ENCODE measurements at places on chromosomes 7 and 10.

GRCh38 chr7:31070991-31071644, 19.0 kb downstream of the ADCYAP1R1 start:
- no peak overlapping the region for H3K4me3 ChIP-seq
- no peaks in the 10 kb centered on the region for H3K4me1 ChIP-seq
- no peaks in the 10 kb centered on the region for H3K36me3 ChIP-seq
- no peak overlapping the region for H3K27ac ChIP-seq
- no peak for DNase-seq

- H3K27me3 ChIP-seq, result no peaks in the 10 kb centered on the region
- H3K36me3 ChIP-seq, result peaks cover 15% of the 10 kb centered on the region
- DNase-seq, result peak; percentile 73
- H3K27ac ChIP-seq, result no peak overlapping the region
- H3K4me3 ChIP-seq, result no peak overlapping the region
These were observed 71.3 kb upstream of the TNRC18 start for GRCh38 chr7:5494683-5495561.

DNA sequence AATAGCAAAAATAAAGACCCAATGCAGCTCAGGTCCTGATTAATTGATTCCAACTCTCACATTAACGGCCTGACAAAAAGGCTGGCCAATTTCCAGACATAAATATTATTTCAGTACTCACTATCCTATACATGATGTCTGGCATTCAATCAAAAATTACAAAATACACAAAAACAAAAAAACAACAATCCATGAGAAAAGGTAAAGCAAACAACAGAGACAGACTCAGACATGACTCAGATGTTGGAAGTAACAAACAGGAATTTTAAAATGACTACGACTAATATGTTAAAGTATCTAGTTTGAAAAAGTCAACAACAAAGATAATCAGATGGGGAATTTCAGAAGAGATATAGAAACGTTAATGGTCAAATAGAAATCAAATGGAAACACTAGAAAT, 152.8 kb downstream of the AMPH start:
- H3K4me1 ChIP-seq, result no peaks in the 10 kb centered on the region
- H3K36me3 ChIP-seq, result no peaks in the 10 kb centered on the region
- H3K4me3 ChIP-seq, result no peak overlapping the region
- no peak overlapping the region for H3K27ac ChIP-seq
- no peak for DNase-seq

DNA sequence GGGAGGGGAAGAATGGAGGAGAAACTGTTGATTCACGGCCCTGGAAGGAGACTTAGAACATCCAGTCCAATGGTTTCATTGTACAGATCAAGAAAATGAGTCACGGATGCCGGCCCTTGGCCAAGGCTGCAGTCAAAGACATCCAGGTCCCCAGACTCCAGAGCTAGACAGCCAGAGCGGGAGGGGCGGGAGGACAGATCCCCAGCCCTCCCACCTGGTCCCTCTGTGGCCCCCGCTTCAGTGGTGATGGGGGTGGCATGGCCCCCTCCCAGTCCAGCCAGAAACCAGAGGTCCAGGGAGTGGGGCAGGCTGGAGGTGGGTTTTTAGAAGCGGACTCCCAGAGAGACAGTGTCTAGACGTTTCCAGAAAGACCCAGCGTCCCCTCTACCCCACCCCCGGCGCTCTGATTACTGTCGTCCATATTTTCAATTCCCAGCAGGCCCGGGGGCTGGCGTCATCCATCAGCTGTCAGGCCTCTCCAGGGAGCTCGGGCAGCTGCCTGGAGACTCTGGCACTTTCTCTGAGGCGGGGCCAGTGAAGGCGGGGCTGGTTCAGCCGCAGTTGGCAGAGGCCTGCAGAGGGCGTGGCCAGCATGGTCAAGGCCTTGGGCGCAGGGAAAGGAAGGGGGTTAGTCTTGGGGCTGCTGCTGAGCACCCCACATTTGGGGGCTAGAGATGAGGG, 8.0 kb upstream of the HSPB1 start:
- peaks cover 20% of the 10 kb centered on the region for H3K4me1 ChIP-seq
- no peaks in the 10 kb centered on the region for H3K36me3 ChIP-seq
- H3K27me3 ChIP-seq, result peaks cover 7% of the 10 kb centered on the region
- H3K4me3 ChIP-seq, result no peak overlapping the region
- no peak for DNase-seq

- DNase-seq, result no peak
- H3K27me3 ChIP-seq, result peaks cover 2% of the 10 kb centered on the region
- no peaks in the 10 kb centered on the region for H3K4me1 ChIP-seq
- H3K4me3 ChIP-seq, result no peak overlapping the region
- no peaks in the 10 kb centered on the region for H3K36me3 ChIP-seq
These were observed 144.0 kb downstream of the PLPP4 start for GRCh38 chr10:120600871-120601649.
